ENCODE measurements at places on chromosomes 7 and 10.

DNA sequence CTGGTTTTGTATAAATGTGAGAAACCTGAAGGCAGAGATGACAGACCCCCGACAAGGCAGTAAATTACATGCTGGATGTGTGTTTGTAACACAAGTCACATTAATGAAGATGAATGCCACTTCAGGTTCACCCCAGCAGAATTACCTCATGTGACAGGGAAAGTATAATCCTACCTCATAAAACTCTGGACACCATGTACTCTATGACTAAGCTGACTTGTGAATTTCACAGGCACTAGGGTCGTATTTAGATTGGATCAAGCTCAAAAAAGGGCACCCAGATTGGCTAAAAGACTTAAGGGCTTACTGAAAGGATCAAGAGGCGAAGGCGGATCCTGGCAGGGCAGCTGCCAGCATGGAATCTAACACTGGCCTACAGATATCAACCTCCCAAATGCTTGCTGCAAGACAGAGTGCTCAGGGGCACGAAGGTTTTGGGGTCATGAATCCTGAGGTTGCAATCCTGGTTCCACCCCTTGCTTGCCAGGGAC is 161.4 kb downstream of the PIP4K2A start:
- no peak for DNase-seq

DNA sequence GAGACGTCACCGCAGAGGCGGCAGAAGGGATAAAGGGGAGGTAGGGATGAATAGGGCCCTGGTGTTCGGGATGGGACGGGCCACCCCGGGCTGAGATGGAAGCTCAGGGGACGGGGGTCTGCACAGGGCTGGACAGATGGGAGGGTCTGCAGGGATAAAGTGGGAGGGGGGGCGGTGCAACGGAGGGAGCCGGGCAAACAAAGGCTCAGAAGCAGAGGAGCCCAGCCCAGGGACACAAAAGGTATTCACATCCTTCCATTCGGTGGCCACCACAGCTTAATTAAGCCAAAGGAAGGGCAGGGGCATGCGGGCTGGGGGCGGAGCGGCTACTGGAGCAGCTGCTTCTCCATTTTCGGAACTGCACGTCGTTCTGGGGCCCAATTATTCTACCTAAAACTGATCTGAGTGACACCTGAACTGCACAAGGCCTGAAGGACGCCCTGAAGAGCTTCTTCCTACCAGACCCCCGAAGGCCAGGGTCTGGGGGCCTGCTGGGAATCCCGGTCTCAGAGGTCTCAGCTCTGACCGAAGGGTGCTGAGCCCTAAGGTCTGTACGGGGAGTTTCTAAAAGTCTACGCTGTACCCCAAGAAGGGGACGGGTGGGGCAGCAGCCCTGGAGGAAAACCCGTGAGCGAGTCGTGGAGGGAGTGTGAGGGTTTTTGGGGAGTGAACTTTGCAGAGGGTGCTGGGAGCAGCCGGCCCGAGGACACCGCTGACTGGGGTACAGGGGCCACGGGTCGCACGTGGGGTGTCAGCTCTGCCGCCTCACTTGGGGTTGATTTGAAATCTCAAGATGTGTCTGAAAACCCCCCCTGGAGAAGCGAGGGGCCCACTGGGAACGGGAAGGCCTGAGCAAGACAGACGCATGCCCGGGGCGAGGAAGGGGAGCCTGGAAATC is 334.8 kb downstream of the DNAJB6 start:
- no peak for DNase-seq

- DNase-seq: no peak
Measured at GRCh38 chr10:13525663-13526062, 3.2 kb downstream of the BEND7 start.

GRCh38 chr7:90835861-90836260 is 239.7 kb downstream of the CDK14 start:
- no peak for DNase-seq

GRCh38 chr10:57818522-57818921 is 449.2 kb downstream of the IPMK start:
- DNase-seq: peak; percentile 35

GRCh38 chr7:100567031-100567730 is 6.5 kb downstream of the SAP25 start:
- no peak for DNase-seq

DNA sequence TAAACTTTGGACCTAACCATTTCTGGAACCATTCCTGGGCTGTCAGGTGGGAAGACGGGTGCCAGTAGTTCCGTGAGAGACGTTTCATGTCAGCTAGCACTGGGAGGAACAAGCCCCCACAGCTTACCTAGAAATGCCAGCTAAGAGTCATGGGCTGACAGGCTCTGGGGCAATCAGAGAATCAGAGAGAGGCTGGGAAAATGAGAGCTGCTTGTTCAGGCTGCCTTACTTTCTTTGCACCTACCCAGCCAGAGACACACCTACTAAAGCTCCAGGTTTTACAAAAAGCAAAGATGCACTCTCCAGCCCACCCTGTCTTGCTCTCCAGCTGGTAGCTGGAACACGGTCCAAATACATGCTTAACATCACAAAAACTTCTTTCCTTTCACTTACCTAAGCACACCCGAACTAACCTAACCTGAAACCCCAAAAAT is 688 bp downstream of the PTN start:
- no peak for DNase-seq

DNA sequence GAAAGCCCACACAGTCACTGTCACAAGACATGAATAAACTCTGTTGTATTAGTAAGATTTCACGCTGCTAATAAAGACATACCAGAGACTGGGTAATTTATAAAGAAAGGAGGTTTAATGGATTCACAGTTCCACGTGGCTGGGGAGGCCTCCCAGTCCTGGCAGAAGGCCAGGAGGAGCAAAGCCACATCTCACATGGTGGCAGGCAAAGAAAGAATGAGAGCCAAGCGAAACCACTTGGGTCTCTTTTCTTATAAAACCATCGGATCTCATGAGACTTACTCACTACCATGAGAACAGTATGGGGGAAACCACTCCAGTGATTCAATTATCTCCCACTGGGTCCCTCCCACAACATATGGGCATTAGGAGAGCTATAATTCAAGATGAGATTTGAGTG is 110.2 kb downstream of the ST8SIA6 start:
- no peak for DNase-seq

DNA sequence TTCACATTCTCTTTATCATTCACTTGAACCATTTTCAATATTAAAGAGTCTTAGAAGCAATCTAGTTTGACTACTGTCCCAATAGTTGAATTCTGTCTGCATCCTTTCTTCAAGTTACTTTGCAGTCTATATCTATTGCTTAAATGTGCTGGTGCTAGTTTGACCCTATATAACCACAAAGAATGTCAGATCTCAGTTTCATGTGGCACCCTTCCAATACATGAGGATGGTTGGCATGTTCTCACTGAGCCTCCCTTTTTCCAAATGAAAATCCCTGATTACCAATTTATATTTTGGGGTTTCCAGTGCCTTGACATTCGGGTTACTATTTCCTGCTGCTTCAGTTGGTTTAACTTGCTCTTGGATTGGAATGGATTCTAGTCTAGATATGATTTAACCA is 292.7 kb downstream of the EXOC4 start:
- no peak for DNase-seq

- DNase-seq: no peak
Measured at GRCh38 chr10:104143829-104144228, 21.9 kb downstream of the SFR1 start.

DNA sequence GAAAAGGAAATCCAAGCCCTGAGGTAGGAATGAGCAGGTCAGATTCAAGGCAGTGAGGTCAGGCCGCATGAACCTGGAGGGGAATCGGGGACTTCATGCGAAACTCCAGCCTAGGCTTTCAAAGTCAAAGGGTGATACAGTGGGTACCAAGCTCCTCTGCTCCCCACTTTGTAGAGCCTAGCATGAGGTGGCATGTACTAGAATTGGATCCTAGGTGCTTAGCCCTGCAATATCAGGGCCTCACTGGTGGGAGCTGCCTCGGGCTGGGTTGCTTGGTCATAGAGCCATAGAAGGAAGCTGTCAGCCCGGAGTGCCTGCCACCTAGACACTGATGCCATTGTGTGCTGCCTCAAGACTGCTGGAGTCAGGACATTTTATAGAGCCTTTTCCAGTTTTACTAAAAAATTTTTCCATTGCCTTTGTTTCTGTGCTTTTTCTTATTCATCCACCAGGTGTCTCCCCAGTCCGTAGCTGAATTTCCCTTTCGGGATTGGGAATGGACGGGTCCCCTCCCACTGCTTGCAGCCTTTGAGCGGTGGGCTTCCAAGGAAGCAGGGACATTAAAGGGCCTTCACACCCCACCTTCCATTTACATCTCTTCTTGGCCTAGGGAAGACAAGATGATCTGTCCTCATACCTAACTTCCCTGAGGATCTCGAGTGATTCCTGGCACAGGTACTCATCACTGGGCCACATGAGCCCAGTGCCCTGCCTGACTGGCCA is 5.5 kb upstream of the LZTS2 start:
- DNase-seq: no peak

GRCh38 chr7:138887872-138888656 is 90.1 kb upstream of the ATP6V0A4 start:
- DNase-seq: no peak

- DNase-seq: no peak
Measured at GRCh38 chr10:96025566-96025965, 17.8 kb upstream of the CCNJ start.

DNA sequence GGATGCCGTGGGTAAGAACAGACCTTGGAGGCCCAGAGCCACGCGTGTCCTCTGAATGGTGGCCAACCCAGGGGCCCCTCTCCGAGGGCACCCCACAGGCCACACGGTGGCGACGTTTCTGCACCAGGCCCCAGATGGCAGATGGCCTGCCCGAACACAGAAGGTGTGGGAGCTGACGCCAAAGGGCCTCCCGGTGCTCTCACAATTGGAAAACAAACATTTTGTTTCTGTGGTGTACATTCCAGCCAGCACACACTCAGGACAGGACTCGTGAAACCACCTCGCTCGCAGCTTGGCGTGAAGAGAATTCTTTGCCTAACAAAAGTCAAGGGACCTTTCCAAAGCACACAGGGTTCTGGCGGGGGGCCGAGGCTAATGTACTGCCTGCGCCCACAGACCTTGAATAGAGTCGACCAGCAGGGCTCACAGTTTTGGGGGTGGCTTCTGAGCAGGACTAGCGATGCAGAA is 112.1 kb downstream of the FAM53B start:
- DNase-seq: no peak

DNA sequence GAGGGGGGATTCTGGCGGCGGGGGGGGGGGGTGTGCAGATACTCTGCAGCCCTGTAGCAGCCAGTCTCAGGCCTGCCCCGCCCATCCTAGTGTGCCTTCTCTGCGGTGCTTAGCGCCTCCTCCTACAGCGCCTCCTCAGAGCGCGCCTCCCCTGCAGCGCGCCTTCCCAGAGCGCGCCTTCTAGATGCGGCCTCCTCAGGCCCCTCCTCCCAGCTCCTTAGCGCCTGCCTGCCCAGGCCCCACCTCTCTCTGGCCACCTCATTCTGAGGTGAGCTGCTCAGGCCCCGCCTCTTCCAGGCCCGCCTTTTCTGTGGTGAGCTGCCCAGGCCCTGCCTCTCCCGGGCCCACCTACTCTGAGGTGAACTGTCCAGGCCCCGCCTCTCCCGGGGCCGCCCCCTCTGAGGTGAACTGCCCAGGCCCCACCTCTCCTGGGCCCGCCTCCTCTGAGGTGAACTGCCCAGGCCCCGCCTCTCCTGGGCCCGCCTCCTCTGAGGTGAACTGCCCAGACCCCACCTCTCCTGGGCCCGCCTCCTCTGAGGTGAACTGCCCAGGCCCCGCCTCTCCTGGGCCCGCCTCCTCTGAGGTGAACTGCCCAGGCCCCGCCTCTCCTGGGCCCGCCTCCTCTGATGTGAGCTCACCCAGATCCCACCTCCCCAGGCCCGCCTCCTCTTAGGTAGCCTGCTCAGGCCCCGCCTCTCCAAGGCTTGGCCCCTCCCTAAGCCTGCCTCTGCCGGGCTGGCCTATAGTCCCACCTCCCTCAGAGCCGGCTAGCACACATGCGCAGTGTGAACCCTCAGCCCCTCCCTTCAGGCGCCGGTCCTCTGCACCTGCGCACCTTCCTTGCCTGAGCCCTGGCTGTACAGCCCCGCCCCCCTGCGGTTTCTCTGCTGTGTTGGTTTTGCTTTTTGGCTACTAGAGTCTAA is 2.1 kb upstream of the SGCE start:
- peak; percentile 73 for DNase-seq

GRCh38 chr10:45241865-45242520 is 73.4 kb downstream of the OR13A1 start:
- no peak for DNase-seq

DNA sequence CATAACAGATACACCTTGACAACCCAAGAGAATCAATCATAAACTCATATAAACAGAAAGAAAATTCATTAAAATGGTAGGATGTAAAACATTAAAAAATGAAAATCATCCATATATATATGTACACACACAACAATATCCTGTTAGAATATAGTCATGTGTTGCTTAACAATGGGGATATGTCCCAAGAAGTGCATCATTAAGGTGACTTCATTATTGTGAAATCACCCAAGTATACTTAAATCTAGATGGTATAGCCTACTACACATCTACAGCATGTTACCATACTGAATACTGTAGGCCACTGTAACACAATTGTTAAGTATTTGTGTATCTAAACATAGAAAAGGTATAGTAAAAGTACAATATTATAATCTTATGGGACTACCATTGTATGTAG is 115.8 kb upstream of the TMEM168 start:
- no peak for DNase-seq

DNA sequence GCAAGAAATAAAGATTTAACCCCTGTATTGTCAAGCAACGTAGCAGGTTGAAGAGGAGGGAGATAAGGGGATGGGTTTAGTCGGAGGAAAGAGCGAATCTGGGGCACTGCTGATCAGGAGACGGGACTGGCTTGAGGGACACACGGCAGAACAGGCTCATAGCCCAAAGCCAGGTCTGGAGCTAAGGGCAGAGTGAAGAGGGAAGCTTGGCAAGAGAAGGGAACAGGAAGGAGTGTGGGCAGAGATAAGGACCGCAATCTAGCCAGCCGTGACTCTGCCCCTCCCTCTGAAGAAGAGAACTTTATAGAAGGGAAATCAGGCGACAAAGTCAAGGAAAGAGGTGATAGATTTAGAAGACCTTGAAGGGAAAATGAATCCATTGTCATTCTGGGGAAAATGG is 67.6 kb downstream of the CAV1 start:
- no peak for DNase-seq

DNA sequence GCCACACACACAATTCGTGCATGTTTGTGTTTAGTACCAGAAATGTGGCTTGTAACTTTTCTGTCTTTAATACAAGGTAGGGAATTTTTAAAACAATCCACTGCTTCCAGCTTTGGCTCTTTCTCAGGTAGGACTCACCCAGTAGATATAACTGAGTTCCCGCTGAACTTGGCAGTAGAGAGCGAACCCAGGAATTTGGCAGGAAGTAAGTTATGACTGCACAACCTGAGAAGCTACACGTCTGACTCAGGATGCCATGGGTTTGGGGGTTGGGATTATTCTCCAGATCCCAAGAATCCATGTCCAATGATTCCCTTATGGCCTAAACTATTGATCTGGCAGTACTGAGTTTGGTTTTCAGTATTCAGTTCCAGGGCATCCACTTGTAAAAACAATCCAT is 499.7 kb downstream of the CALN1 start:
- DNase-seq: no peak

GRCh38 chr7:5541087-5541992 is 117.7 kb upstream of the TNRC18 start:
- no peak for DNase-seq

All from NCI-H748 treated with DMSO at 0.1 percent for 48 hours (cell line).